Stomach (tissue), 19 donors: ENCODE measurements at places on chromosomes 4 and X. TPM values are rescaled to one million over a fixed set of nuclear protein-coding genes. Genes with fewer than 3 reads are reported as not detected.

The BST1 gene
- total RNA-seq, result not detected

The CLIC2 gene
- 3.5 TPM for total RNA-seq

GRCh38 chrX:55014897-55015299, 14.7 kb downstream of the APEX2 start:
- H3K4me3 ChIP-seq, result no peak overlapping the region
- no peak overlapping the region for H3K27ac ChIP-seq

- H3K27ac ChIP-seq, result no peak overlapping the region
- H3K4me3 ChIP-seq, result no peak overlapping the region
- no peaks in the 10 kb centered on the region for H3K27me3 ChIP-seq
- no peaks in the 10 kb centered on the region for H3K4me1 ChIP-seq
- H3K36me3 ChIP-seq, result no peaks in the 10 kb centered on the region
These were observed 132.4 kb downstream of the MAGEC1 start for GRCh38 chrX:142036116-142036515.

The CXCL1 gene
- total RNA-seq, result 2.2 TPM

The DCAF12L2 gene
- total RNA-seq, result not detected

The SAGE1 gene
- not detected for total RNA-seq

DNA sequence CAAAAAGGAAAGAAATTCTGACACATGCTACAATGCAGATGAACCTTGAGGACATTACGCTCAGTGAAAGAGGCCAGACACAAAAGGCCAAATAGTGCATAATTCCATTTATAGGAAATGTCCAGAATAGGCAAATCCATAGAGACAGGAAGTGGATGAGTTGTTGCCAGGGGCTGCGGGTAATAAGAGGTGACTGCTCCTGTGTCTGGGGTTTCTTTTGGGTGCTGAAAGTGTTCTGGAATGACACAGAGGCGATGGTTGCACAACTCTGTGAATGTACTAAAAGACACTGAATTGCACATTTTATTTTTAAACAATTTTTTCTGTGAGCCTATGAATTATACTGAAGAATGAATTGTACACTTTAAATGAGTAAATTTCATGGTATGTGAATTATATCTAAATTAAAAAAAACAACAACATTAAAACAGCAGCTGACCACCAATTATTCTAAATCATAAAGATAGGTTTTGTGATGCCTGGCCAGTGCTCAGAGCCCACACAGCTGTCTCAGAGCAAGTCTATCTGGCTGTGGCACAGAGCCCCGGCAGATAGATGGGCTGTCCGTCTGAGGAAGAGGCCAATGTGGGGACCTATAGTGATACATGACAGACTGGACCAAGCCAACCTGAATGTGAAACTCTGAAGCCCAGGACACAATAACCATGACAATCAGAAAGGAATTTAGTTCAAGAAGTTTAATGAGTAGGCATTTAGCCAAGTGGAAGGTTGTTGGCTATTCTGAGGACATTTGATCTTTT, 23.5 kb upstream of the IRAK1 start:
- H3K36me3 ChIP-seq, result peaks cover 8% of the 10 kb centered on the region
- DNase-seq, result no peak
- H3K4me1 ChIP-seq, result peaks cover 76% of the 10 kb centered on the region
- H3K27ac ChIP-seq, result no peak overlapping the region
- H3K4me3 ChIP-seq, result no peak overlapping the region

DNA sequence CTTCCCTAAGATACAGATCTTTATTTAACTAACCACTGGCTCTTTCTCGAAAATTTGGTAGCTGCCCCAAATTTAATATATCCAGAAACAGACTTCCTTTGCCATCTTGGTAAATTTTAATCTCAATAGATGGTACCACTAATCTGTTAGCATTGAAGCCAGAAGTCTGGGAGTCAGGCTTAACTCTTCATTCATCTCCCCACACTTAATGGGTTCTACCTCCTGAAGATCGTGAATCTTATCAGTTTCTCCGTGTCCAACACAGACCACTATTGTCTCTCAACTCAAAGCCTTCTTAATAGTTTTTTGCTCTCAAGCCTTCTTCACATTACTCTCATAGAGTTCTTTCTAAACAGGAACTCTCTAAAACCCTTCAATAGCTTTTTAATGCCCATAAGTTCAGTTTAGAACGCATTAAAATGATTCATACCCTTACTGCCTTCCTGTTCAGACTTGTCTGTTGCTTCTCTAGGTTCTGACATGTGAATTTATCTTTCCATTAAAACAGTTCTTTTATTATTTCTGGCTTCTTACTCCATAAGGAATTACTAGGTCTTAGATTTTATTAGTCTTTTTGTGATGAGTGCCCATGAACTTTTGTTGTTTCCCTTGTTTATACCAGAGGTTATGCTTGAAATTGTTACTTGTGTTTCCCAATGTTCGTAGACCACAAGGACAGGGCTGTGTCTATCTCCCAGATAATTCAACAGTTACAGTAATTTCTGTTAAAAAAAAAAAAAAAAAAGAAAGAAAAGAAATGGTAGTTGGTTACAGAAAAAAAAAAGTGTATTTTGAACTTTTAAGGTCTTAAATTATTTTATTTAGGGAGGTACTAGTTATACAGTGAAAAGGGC, 54.7 kb downstream of the SMARCAD1 start:
- no peak for DNase-seq
- H3K36me3 ChIP-seq, result peaks cover 34% of the 10 kb centered on the region
- no peaks in the 10 kb centered on the region for H3K4me1 ChIP-seq
- no peaks in the 10 kb centered on the region for H3K27me3 ChIP-seq

- H3K36me3 ChIP-seq, result no peaks in the 10 kb centered on the region
- H3K4me3 ChIP-seq, result no peak overlapping the region
- peaks cover 7% of the 10 kb centered on the region for H3K4me1 ChIP-seq
- no peak for DNase-seq
- H3K27me3 ChIP-seq, result no peaks in the 10 kb centered on the region
These were observed 191.8 kb upstream of the PSAPL1 start for GRCh38 chr4:7626531-7626930.

DNA sequence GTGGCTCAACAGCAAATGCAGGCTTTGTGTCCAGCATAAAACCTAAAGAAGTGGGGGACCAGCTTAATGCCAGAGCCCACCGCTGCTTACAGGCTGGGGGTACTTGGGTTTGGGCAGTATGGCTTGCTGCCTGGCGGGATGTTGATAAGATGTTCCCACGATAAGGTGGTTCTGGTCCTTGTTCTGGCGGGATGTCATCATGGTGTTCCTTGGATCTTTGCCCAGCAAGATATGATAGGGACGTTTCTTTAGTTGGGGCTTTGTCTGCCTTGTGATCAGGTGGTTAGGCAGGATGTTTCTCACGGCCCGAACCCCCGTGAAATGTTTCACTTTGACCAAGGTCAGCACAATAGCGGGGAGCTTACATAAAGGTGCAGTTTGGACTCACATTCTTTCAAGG, 35.3 kb downstream of the PNPLA4 start:
- H3K36me3 ChIP-seq, result no peaks in the 10 kb centered on the region
- H3K27me3 ChIP-seq, result no peaks in the 10 kb centered on the region
- H3K4me1 ChIP-seq, result no peaks in the 10 kb centered on the region
- no peak overlapping the region for H3K4me3 ChIP-seq
- DNase-seq, result no peak

DNA sequence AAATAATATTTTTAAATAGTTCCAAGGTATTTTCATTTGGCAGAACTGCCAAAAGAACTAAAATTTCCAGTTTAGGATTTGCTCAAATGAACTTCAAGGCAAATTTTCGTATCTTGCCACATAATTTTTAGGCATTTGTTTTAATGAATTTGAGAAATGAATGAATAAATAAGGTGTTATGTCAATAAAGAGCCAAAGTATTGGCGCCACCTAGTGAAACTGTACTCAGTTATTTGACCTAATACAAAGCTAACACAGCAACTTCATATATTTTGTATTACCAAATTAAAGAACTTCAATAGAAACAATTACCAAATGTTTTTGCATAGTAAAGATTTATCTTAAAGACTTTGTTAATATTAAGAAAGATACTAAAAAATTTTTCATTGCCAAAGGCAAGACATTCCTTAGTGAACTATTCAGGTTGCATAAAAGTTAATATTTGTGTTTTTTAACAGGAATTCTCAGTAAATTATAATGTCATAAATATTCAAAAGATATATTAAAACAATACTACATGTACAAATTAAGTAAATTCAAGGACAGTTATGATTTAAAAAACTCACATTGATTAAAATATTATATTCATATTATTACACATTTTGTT, 50.3 kb downstream of the STPG2 start:
- no peak overlapping the region for H3K4me3 ChIP-seq
- no peak overlapping the region for H3K27ac ChIP-seq
- no peak for DNase-seq
- H3K27me3 ChIP-seq, result no peaks in the 10 kb centered on the region

DNA sequence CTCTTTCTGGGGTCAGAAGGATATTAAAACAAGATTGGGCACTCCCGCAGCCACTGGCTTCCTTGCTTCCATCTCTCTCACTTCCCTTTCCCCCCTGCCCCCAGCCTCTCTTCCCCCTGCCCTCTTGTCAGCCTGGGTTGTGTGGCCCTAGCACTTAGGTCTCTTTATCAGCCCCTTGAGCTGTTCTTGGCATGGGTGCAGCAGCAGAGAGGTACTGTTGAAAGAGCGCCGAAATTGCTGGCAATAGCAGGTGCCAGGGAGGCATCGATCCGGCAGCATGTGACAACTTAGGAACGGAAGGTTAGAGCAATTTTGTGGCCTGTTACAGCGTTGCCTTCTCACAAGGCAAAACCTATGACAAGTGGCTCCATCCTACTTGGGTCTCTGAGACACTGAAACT, 333.1 kb upstream of the IGFBP7 start:
- no peak overlapping the region for H3K27ac ChIP-seq
- H3K4me3 ChIP-seq, result no peak overlapping the region
- H3K4me1 ChIP-seq, result no peaks in the 10 kb centered on the region
- H3K36me3 ChIP-seq, result no peaks in the 10 kb centered on the region
- H3K27me3 ChIP-seq, result no peaks in the 10 kb centered on the region

The MAMLD1 gene
- 1.8 TPM for total RNA-seq

- peaks cover 2% of the 10 kb centered on the region for H3K36me3 ChIP-seq
- peak overlapping the region; percentile 9 for H3K4me3 ChIP-seq
- no peaks in the 10 kb centered on the region for H3K27me3 ChIP-seq
- peaks cover 41% of the 10 kb centered on the region for H3K4me1 ChIP-seq
- DNase-seq, result peak; percentile 82
- H3K27ac ChIP-seq, result peak overlapping the region; percentile 87
These were observed 133.9 kb downstream of the AFAP1 start for GRCh38 chr4:7805533-7806337.

The RGN gene
- total RNA-seq, result 3.5 TPM

DNA sequence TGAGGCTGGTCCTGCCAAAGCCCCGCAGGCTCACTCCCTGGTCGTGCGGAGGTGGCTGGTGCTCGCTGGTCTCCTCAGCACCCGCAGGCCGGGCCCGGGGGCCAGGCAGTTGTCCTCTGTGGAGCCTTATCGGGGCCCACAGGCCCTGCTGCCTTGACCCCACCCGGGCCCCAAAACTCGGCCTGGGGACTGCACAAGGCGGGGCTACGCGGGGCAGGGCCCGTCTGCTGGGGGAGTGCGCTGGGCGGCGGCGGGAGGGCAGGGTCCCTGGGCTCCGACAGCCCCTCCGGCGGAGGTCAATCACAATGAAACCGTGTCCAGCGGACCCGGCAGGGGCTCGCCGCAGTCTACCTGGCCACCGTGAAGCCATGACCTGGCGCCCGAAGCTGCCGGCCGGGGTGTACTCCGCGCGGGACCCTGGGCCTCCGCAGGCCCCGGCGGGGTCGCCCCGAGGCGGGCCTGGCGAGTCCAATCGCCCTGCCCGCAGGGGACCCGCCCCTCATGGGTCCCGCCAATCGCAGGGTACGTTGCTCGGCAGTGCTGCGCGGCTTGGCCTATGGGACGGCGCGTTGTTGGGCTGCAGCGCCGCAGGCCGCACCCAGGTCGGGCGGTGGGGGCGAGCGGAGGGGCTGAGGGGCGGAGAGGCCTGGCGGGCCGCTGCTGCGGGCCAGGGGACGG, at the start of gene ADD1:
TSS of gene ADD1 (plus strand) at position 582 of the 678 bp plus-strand sequence. CDS start 32,072 bp downstream, outside the sequence.
- H3K4me1 ChIP-seq, result peaks cover 37% of the 10 kb centered on the region
- peak within 1 kb of the TSS; percentile 93 for H3K27ac ChIP-seq
- H3K4me3 ChIP-seq, result peak within 1 kb of the TSS; percentile 68
- H3K27me3 ChIP-seq, result no peaks in the 10 kb centered on the region
- H3K36me3 ChIP-seq, result no peaks in the 10 kb centered on the region

DNA sequence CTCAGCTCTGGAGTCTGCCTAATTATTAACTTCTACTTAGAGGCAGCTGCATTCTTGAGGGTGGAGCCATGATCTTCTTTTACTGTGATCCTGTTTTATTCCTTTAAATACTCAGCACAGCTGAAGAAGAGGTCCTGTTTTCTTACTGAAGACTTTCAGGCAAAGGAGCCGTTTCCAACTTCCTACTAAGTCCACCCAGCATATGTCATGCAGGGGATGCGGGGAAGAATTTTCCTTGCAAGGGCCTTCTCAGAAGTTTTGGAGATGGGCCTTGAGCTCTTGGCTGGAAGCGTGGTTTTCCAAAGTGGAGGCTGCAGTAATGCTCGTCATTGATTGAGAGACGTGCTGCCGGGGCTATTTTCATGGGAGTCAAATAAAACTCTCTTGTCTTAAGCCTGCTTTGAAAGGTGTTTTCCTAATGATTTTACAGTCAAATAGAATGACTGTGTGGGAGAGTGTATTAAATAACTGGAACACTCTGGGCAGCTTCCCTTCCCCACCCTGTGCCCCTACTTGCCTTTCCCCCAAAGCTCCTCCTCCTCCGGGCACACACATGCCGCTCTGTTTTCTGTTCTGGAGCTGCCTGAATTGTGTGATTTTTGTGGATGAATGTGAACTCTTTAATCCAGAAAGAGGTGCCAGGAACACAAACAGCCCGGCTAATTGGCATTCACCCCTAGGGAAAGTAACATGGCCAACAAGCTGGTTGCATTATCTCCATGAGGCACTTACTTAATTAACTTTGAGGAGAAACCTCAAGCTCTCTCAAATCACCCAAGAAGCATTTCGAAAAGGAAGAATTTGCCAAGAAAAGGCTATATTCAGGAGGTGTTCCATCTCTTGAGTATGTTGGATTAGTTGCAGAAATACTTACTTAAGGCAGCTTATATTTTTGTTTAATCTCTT, 28.1 kb downstream of the FGF2 start:
- no peaks in the 10 kb centered on the region for H3K36me3 ChIP-seq
- no peaks in the 10 kb centered on the region for H3K4me1 ChIP-seq
- peak overlapping the region; percentile 19 for H3K4me3 ChIP-seq
- DNase-seq, result peak; percentile 75

GRCh38 chrX:69076088-69076487, 89.2 kb downstream of the PJA1 start:
- peaks cover 6% of the 10 kb centered on the region for H3K27me3 ChIP-seq
- no peak for DNase-seq
- H3K36me3 ChIP-seq, result no peaks in the 10 kb centered on the region

DNA sequence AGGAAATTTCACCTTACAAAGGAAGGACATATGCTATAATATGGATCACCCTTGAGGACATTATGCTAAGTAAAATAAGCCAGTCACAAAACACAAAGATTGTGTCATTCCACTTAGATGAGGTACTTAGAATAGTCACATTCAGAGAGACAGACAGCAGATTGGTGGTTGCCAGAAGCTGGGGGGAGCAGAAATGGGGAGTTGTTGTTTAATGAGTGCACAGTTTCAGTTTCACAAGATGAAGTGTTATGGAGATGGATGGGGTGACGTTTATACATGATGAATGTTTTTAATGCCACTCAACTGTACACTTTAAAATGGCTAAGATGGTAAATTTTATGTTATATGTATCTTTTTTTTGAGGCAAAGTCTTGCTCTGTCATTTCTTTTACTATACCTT, 14.8 kb upstream of the SPON2 start:
- H3K27me3 ChIP-seq, result no peaks in the 10 kb centered on the region
- peaks cover 16% of the 10 kb centered on the region for H3K4me1 ChIP-seq
- H3K27ac ChIP-seq, result no peak overlapping the region
- H3K4me3 ChIP-seq, result no peak overlapping the region
- DNase-seq, result peak; percentile 44

- no peak overlapping the region for H3K27ac ChIP-seq
- H3K27me3 ChIP-seq, result no peaks in the 10 kb centered on the region
- no peaks in the 10 kb centered on the region for H3K4me1 ChIP-seq
- H3K4me3 ChIP-seq, result no peak overlapping the region
- H3K36me3 ChIP-seq, result no peaks in the 10 kb centered on the region
These were observed 155.3 kb upstream of the GPC4 start for GRCh38 chrX:133570549-133570948.
